ENCODE measurements at places on chromosomes 6 and 20.

DNA sequence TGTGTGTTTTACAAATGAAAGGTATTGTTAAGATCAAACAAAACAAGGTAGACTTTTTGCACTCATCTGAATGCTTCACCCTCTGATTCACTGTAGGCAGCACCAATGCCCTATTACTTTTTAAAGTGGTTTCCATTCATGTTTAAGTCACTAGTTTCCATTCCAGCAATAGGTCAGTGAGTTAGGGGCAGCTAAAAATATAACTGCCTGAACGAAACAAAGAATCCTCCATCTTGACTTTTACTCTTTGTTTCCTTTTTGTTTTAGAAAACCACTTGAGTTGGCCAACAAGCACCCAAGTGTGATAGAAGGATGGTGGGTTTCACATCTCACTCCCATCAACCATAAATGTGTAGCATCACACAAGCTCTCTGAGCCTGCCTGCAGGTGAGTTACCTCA is 25.5 kb downstream of the CLIC5 start:
- DNase-seq = no peak

- no peak for DNase-seq
Measured at GRCh38 chr6:124873066-124873410, 89.2 kb upstream of the RNF217 start.

- no peak for DNase-seq
Measured at GRCh38 chr6:48775157-48775556, 664.2 kb upstream of the PTCHD4 start.

DNA sequence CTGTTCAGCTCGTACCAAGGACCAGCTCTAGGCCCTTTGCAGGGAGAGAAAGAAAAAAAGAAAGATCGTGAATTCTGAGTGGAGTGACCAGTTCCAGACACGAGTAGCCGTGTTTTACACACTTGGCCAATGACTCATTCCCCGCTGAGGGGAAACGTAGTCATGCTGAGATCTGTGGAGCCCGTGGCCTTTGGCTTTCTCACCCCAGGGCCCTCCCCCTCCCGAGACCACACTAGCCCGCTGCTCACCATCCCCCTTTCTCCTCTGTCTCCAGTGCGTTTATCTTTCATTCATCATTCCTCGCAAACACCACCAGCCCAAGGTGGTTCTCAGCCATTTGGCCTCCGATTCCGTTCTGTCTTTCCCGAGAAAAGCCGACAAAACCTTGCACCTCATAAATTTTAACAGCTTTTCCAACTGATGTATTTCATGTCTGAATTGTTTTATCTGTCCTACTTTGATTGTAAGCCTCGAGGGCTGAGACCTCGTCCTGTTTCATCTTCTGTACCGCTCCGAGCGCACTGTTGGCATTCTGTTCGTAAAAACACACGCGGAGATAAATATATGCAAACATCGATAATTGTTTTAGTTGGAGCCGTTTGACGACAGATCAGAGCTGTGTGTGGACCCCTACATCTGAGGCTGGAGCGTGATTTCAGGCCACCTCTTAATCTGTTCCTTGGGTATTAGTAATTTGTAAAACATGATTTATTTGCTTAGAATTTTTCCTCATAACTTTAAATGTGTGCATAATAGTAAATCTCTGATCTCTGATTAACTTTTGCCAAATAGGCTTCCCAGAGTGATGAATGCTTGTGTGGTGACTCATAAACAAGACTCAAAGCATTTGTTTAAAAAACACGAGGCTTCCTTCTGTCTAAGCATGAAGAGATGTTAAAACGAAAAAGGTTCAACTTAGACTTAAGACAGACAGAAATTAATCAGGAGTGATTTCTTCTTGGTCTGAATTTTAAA is 336.6 kb downstream of the CDH4 start:
- no peak for DNase-seq

DNA sequence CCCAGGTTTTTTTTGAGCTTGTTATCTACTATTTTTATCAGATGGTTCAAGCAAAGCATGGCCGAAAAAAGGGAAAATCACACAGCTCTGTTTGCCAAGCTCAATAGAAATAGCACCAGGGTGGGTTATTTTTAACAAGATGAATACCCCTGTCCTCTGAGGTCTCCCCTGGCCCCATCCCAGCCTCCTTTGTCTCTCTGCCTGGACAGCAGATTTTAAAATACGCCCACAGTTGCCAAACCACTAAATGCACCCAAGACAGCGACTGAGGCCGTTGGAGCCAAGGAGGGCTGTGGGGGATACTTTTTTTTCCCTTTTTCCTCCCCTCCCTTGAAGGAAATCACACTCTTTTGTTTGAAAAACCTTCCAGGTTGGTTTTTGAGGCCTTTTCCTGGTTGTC is 106.6 kb downstream of the VEGFA start:
- DNase-seq = no peak

DNA sequence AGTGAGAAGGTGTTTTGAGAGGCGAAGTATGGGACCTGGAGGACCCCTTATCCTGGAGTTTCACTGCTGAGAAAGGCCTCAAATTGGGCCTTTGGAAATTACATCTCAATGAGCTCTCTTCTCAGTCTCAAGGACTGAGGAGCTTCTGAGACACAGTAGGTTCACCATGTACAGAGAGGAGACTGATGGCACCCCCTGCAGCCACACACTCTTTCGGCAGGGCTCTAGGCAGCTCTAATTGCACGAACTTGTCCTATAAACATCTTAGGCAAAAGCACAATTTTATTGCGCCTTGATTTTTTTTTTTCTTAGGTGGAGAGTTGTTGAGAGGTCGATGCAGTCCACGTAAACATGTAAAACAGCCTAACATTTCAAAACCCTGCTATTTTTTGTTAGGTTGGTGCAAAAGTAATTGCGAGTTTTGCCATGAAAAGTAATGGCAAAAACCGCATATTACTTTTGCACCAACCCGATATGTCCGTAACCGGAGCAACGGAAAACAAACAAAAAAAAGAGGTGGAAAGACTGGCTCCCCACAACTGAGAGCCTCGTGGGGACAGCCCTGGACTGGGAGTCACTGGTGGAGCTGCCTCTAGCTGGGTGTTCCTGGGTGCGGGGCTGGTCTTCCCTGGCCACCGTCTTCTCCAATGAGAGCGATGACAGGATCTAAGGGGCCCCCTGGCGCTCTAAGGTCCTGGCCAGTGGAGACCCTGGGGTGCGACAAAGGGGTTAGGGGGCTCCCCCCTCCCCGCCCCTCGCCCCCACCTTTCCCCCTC is 84.0 kb upstream of the EYA2 start:
- no peak for DNase-seq

GRCh38 chr6:47714802-47715201 is 16.4 kb downstream of the ADGRF4 start:
- no peak for DNase-seq

GRCh38 chr20:14117768-14118167 is 122.5 kb downstream of the MACROD2 start:
- DNase-seq = no peak

- no peak for DNase-seq
Measured at GRCh38 chr6:394641-395289, 3.2 kb downstream of the IRF4 start.

GRCh38 chr20:16608277-16608650 is 35.0 kb upstream of the KIF16B start:
- no peak for DNase-seq

DNA sequence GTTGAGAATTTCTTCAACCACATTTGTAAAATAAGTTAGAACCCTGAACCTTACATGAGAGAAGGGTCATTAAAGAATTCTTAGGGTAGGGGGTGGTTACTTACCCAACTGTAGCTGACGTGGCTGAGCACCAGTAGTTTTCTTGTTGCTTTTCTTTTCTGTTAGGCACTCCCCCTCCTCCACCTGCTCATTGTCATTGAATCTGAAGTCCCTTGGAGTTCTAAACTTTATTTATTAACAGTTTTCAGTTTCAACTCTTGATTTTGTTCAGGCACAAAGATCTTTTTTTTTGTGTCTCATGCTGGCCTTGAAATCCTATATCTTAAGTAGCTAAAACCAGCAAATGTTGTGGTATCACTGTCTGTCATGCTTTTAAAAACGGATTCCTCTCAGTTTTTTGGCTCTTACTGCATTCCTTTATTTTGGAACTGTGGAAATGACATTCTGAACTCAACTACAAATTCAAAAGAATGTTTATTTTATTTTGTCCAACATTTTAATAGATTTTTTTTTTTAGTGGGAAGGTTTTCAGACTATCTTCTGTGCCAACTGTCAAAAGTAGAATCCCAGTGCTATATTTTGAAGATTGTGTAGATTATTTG is 465.2 kb downstream of the PHF3 start:
- no peak for DNase-seq

- no peak for DNase-seq
Measured at GRCh38 chr20:6121504-6121903, 1.3 kb downstream of the FERMT1 start.

DNA sequence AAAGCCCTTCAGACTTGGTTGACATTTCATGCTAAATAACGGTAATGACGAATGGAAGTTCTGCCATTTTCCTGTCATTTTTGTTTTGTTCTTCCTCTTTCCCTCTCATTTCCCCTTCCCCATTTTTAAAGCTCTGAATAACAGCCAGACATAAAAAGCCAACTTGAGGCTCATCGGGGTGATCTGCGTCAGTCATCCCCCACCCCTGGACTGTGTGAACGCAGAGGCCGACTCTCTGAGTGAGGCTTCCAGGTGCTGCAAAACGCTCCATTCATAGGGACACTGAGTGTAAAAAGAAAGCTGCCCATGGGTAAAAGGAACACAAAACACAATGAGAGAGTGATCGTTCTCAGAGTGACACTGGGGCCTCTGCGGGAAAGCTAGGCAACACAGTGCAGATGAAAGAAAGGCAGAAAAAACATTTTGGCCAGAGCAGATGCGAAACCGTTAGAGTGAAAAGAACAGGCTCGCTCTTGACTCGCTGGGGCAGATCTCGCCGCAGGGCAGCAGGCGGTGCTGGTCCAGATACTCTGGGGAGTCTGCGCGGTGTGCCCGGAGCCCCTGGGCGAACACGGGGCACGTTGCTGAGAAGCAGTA is 684.8 kb downstream of the QKI start:
- no peak for DNase-seq

DNA sequence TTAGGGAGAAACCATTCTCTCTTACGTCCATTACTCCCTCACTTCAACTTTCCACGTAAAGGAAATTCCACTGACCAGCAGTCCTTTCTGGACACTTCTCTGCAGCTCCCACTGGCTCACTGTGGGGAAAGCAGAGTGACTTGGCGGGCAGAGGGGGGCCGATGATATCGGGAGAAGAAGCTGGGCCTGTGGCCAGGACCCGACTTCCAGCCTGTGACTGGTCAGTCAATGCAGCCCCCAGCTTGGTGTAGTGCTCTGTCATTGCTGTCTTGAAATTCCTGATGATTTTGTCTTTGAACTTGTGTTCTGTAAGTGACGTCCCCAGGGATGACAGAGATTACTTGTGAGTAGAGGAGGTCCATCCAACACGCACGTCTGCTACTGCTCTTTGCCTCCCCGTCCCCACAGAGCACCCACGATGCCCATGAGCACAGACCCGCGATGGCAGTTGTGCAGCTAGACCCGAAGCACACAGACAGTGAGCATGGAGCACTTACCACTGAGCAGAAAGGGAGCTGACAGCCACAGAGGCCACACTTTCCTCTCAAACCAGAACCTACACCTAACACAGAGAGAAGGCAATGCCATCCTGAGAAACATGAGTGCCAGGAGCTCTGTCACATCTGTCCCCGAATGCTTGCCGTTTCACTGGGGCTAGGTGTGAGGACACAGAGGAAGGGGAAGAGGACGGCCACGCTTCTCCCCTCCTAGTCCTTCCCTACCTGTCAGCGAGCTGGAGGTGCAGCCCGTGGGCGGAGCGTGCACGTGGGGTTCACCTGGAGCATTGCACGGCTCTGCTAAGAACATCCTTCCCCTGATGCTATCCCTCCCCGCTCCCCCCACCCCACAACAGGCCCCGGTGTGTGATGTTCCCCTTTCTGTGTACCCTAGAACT is 25.7 kb downstream of the DACT2 start:
- no peak for DNase-seq

GRCh38 chr20:2918096-2919049 is 45.1 kb downstream of the PTPRA start:
- DNase-seq = no peak

- DNase-seq = no peak
Measured at GRCh38 chr6:131754088-131754487, 43.3 kb upstream of the CTAGE9 start.

DNA sequence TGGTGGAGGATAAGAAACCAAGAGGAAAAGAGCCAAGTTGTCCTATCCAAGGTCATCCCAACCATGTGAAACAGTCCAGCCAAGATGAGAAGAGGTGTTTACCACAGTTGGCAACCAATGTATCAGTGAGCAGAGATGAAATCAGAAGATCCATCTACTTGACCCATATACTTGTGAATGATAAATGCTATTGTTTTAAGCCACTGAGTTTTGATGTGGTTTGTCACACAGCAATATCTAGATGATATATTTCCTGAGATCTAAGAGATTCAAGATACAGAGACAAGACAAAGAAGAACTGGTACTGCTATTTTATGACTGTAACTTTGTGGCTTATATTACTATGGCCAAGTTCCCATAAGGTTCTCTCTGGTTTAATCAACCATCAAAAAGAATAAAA is 721.2 kb downstream of the MAFB start:
- no peak for DNase-seq

DNA sequence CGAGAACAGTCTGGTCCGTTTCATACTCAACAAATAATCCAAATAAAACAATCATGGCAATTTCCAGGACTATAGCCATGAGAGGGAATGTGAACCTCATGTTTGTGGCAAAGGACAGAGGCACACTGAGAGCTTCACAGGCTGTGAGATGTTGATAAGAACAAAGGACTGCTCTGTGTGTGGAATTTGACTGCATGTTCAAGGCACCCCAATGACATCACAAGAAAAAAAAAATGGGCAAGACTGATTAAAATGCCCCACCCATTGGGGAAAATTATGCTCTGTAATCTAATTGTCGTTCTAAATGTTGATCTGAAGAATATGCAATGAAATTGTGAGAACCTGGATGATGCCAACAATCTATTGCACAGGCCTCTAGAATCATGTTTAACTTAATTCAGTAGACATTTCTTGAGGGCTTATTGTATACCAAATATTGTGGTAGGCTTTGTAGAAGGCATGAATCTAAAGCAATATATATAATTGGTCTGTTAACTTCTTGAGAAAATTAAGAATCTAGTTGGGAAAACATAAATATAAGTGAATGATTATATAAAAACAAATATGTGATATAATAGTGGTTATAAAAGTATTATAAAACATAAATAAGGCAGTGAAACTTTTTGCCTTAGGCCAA is at the start of gene RHAG:
RHAG (minus strand) TSS at position 127 of the 637 bp plus-strand sequence; CDS start at position 100, 27 bp downstream.
- no peak for DNase-seq

GRCh38 chr6:152380993-152381898 is 255.9 kb downstream of the SYNE1 start:
- DNase-seq = no peak
